ENCODE measurements at places on chromosomes 5 and 9. TPM values are rescaled to one million over a fixed set of nuclear protein-coding genes. Genes with fewer than 3 reads are reported as not detected.

ZNF462 gene
- 17.6 TPM for polyA plus RNA-seq

ATOSB gene
- polyA plus RNA-seq: 4.6 TPM

HRCT1 gene
- polyA plus RNA-seq: not detected

ACTBL2 gene
- not detected for polyA plus RNA-seq

SPINK6 gene
- polyA plus RNA-seq: 2,131 TPM

AQP3 gene
- 3.4 TPM for polyA plus RNA-seq

CCDC180 gene
- 2.2 TPM for polyA plus RNA-seq

PCDHGB3 gene
- polyA plus RNA-seq: 1.2 TPM

ANKRD31 gene
- polyA plus RNA-seq: 0.42 TPM

ZDHHC11 gene
- polyA plus RNA-seq: 3.3 TPM

SPRY4 gene
- 0.20 TPM for polyA plus RNA-seq

ALDH1A1 gene
- polyA plus RNA-seq: 228 TPM

GDNF gene
- not detected for polyA plus RNA-seq

KLF9 gene
- polyA plus RNA-seq: 35.3 TPM

DBH gene
- polyA plus RNA-seq: not detected

FGF10 gene
- not detected for polyA plus RNA-seq

PKN3 gene
- not detected for polyA plus RNA-seq

C9orf50 gene
- not detected for polyA plus RNA-seq

GTF3C4 gene
- polyA plus RNA-seq: 2.9 TPM

BARHL1 gene
- not detected for polyA plus RNA-seq

STKLD1 gene
- not detected for polyA plus RNA-seq

STING1 gene
- 0.82 TPM for polyA plus RNA-seq

SLC4A9 gene
- 0.11 TPM for polyA plus RNA-seq

RNF183 gene
- not detected for polyA plus RNA-seq

CCL21 gene
- not detected for polyA plus RNA-seq

STXBP1 gene
- polyA plus RNA-seq: 169 TPM

ANKRD34B gene
- polyA plus RNA-seq: not detected

TMEM215 gene
- polyA plus RNA-seq: not detected

AFAP1L1 gene
- not detected for polyA plus RNA-seq

RNF20 gene
- 26.9 TPM for polyA plus RNA-seq

CNTFR gene
- 0.66 TPM for polyA plus RNA-seq

GRM6 gene
- polyA plus RNA-seq: 0.05 TPM

LCN1 gene
- not detected for polyA plus RNA-seq

CCDC192 gene
- polyA plus RNA-seq: not detected

FBLL1 gene
- polyA plus RNA-seq: 7.6 TPM

PCDHGA3 gene
- 1.3 TPM for polyA plus RNA-seq

DMGDH gene
- 0.10 TPM for polyA plus RNA-seq

PCDHGA5 gene
- polyA plus RNA-seq: 2.5 TPM

CER1 gene
- polyA plus RNA-seq: not detected

GLRA1 gene
- 0.35 TPM for polyA plus RNA-seq

SLC36A3 gene
- not detected for polyA plus RNA-seq

ZBTB34 gene
- polyA plus RNA-seq: 5.2 TPM

CARTPT gene
- not detected for polyA plus RNA-seq

TAF1L gene
- not detected for polyA plus RNA-seq

Data from Purkinje cell (primary cell).